Right atrium auricular region (tissue), 2 donors: ENCODE measurements at places on chromosomes 1 and 21. TPM values are rescaled to one million over a fixed set of nuclear protein-coding genes. Genes with fewer than 3 reads are reported as not detected.
A peak's percentile ranks its signal among the peaks of the same experiment; 100 is the strongest.

- no peak overlapping the region for H3K27ac ChIP-seq
- H3K4me3 ChIP-seq, result no peak overlapping the region
- no peaks in the 10 kb centered on the region for H3K4me1 ChIP-seq
- no peaks in the 10 kb centered on the region for H3K27me3 ChIP-seq
- no peaks in the 10 kb centered on the region for H3K36me3 ChIP-seq
Observed at GRCh38 chr1:86988835-86989234, 74.4 kb downstream of the HS2ST1 start.

DNA sequence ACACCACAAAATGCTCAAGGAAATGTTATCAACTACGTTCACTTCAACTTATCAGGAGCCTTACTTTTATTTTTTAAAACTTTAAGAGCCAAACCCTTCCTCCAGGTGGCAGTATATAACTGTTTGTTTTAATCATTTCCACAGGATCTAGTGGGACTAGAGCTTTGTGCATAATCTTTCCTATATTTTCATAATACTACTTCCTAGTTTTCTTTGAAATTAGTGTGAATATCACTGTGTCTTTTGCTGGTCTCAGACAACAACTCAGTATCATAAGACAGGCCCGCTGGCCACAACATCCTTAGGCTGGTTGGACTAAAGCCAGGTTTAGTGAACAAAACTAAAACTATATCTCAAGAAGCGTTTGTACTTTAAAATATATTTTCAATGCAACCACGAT, 145.5 kb downstream of the TIAM1 start:
- no peaks in the 10 kb centered on the region for H3K4me1 ChIP-seq
- H3K27me3 ChIP-seq, result no peaks in the 10 kb centered on the region
- no peak overlapping the region for H3K4me3 ChIP-seq

- no peaks in the 10 kb centered on the region for H3K4me1 ChIP-seq
- no peaks in the 10 kb centered on the region for H3K36me3 ChIP-seq
- H3K27ac ChIP-seq, result no peak overlapping the region
- H3K4me3 ChIP-seq, result no peak overlapping the region
Observed at GRCh38 chr1:219945795-219946194, 17.4 kb upstream of the SLC30A10 start.

GRCh38 chr1:118739501-118739900, 248.6 kb downstream of the TBX15 start:
- H3K27ac ChIP-seq, result no peak overlapping the region
- H3K27me3 ChIP-seq, result no peaks in the 10 kb centered on the region
- no peaks in the 10 kb centered on the region for H3K36me3 ChIP-seq
- no peak for DNase-seq

DNA sequence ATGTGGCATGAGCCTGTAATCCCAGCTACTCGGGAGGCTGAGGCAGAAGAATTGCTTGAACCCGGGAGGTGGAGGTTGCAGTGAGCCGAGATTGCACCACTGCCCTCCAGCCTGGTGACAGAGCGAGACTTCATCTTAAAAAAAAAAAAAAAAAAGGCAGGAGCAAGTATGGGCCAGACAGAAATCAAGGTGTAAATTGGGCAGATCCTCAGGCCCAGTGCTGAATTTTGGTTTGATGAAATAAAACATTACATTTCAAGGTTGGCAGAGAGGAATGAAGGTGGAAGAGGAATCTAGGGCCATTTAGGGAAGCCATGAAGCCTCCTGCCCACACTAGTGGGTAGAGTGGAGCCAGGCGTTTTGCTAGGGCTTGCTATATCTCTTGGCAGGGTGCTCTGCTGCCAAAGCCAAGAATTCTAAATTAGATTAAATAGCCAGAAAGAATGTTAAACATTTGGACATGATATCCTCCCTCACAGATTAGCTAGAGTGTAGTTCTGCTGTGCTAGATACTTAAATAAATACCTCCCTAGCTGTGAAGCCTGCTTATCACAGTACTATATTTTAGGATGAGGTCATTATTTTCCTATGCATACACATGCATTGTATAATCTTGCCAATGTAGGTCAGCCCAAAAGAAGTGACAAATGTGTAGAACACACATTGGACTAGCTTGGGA, 16.6 kb upstream of the LGALS8 start:
- H3K4me3 ChIP-seq, result no peak overlapping the region
- peaks cover 13% of the 10 kb centered on the region for H3K4me1 ChIP-seq
- H3K27me3 ChIP-seq, result no peaks in the 10 kb centered on the region
- peak overlapping the region; percentile 84 for H3K27ac ChIP-seq
- no peak for DNase-seq

DNA sequence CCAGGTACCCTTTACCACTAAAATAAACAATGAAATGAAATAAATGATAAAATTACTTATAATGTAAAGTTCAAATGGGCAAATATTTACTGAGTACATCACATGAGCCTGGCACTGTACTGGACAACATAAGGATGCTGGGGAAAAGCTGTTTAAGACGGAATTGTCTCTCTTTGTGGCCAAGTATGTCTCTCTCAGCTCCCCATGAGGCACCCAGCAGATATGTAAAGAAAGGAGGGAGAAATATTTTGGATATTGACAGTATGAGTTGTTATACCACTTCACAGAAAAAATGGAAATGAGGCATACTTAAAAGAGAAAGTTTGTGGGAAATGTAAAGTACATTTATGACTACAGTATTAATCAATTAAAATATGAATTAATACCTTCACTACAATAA, 1.0 kb upstream of the TNFSF4 start:
- no peaks in the 10 kb centered on the region for H3K27me3 ChIP-seq
- no peak overlapping the region for H3K27ac ChIP-seq
- no peak for DNase-seq
- no peak overlapping the region for H3K4me3 ChIP-seq
- peaks cover 3% of the 10 kb centered on the region for H3K4me1 ChIP-seq
- H3K36me3 ChIP-seq, result no peaks in the 10 kb centered on the region

DNA sequence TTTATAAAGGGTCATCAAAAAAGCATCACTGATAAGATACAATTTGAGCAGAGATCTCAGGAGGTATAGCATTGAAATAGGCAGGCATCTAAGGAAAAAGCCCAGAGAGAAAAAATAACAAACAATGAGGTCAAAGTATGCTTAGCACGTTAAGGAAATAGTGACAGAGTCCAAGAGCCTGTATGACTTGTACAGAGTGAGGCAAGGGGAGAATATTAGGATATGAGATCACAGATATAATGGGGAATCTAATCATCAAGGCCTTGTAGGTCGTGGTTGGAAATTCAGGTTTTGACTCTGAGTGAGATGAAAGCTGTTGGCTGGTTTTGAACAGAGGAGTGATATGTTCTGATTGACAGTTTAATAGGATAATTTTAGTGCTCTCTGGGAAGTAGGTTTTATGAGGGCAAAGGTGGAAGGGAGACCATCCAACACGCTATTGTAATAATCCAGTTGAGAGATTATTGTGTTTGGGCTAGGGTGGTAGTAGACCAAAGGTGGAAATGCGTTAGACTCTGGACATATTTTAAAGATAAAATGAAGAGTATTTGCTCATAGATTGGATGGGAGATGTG, 644.6 kb upstream of the TMPRSS15 start:
- no peak overlapping the region for H3K4me3 ChIP-seq
- no peaks in the 10 kb centered on the region for H3K4me1 ChIP-seq
- H3K27ac ChIP-seq, result no peak overlapping the region
- no peak for DNase-seq

DNA sequence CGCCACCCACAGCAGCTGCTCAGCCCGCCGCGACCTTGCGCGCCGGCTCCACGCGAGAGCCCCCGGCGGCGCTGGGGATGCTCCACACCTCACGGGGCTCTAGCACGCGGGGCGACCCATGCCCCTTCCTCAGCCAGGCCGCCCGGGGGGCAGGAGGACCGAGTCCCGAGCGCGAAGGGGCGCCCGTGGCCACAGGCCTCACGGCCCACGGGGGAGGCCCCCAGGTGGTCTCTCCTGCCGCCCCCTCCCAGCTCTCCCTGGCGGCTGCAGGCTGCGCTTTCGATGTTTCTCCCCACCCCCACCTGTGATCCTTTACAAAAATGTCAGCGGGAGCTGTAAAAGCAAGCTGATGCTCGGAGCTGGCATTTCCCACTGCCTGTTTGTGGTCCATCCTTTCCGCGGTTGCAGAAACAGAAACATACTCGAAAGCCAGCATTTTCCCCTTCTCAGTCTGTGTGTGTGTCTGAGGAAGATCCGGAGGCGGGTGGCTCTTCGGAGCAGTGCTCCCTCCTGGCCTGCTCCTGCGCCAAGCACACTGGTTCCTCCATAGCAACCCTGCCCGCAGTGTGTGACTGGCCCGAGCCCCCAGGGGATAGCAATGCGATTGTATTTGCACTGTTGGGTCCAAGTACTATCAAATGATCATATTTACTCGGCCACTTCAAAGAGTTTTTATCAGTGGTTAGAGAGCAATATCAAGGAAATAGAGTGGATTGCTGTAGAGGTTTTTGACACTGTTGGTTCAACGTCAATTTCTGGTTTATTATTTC, 2.1 kb downstream of the KIF26B start:
- no peak for DNase-seq
- no peaks in the 10 kb centered on the region for H3K36me3 ChIP-seq
- no peaks in the 10 kb centered on the region for H3K4me1 ChIP-seq

GRCh38 chr1:33302325-33302724, 18.6 kb downstream of the A3GALT2 start:
- H3K27me3 ChIP-seq, result no peaks in the 10 kb centered on the region
- H3K36me3 ChIP-seq, result peaks cover 11% of the 10 kb centered on the region
- H3K4me3 ChIP-seq, result no peak overlapping the region

DNA sequence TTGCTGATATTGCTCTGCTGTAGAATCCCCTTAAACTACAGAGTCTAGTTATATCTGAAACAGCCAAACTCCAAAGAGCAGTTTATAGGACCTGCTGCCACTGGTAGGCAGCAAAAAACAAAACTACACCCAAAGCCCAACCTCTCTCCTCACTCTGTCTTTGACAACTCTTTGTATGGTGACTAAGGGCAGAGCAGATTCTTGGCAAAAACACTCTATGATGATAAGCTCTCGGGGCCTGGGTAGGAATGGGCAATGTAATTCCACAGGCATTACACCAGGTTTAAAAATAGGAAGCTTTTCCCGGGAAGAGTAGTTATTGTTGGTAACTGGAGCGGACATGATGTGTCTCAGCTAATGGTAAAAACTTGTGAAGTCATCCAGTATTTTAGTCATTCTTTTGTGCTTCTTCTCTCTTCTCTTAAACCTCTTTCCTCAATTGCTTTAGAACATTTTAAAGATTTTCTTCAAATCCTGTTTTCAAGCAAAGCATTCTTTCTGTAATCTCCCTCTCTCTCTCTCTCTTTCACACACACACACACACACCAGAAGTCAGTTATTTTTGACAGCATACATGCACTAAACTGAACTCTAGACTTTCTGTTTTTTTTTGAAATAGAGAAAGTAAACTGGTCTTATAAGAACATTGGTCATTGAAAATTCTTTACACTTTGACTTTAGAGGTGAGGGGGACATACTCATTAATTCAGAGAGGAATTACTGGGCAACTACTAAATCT, 193.5 kb downstream of the PAPPA2 start:
- H3K4me3 ChIP-seq, result no peak overlapping the region
- no peak for DNase-seq
- no peaks in the 10 kb centered on the region for H3K27me3 ChIP-seq
- no peaks in the 10 kb centered on the region for H3K36me3 ChIP-seq
- peak overlapping the region; percentile 96 for H3K27ac ChIP-seq

GRCh38 chr1:245901037-245901436, 606.0 kb downstream of the SMYD3 start:
- H3K27ac ChIP-seq, result no peak overlapping the region
- no peaks in the 10 kb centered on the region for H3K36me3 ChIP-seq
- H3K4me3 ChIP-seq, result no peak overlapping the region
- no peaks in the 10 kb centered on the region for H3K4me1 ChIP-seq

- H3K36me3 ChIP-seq, result no peaks in the 10 kb centered on the region
- H3K27me3 ChIP-seq, result peaks cover 22% of the 10 kb centered on the region
- H3K27ac ChIP-seq, result peak overlapping the region; percentile 78
- no peak for DNase-seq
- peaks cover 50% of the 10 kb centered on the region for H3K4me1 ChIP-seq
Observed at GRCh38 chr1:47231301-47232186, 481 bp downstream of the TAL1 start.

GRCh38 chr1:162248854-162249535, 127.7 kb downstream of the SPATA46 start:
- no peak overlapping the region for H3K4me3 ChIP-seq
- no peaks in the 10 kb centered on the region for H3K27me3 ChIP-seq
- DNase-seq, result no peak
- H3K27ac ChIP-seq, result no peak overlapping the region
- H3K4me1 ChIP-seq, result no peaks in the 10 kb centered on the region
- H3K36me3 ChIP-seq, result no peaks in the 10 kb centered on the region

- H3K27me3 ChIP-seq, result no peaks in the 10 kb centered on the region
- no peak overlapping the region for H3K4me3 ChIP-seq
- no peaks in the 10 kb centered on the region for H3K36me3 ChIP-seq
- H3K27ac ChIP-seq, result no peak overlapping the region
- no peaks in the 10 kb centered on the region for H3K4me1 ChIP-seq
Observed at GRCh38 chr21:38520511-38520910, 22.2 kb upstream of the ERG start.

GRCh38 chr21:42478504-42478903, 17.5 kb downstream of the RSPH1 start:
- no peaks in the 10 kb centered on the region for H3K36me3 ChIP-seq
- no peaks in the 10 kb centered on the region for H3K27me3 ChIP-seq
- H3K4me1 ChIP-seq, result no peaks in the 10 kb centered on the region
- H3K4me3 ChIP-seq, result no peak overlapping the region
- no peak for DNase-seq
- no peak overlapping the region for H3K27ac ChIP-seq

DNA sequence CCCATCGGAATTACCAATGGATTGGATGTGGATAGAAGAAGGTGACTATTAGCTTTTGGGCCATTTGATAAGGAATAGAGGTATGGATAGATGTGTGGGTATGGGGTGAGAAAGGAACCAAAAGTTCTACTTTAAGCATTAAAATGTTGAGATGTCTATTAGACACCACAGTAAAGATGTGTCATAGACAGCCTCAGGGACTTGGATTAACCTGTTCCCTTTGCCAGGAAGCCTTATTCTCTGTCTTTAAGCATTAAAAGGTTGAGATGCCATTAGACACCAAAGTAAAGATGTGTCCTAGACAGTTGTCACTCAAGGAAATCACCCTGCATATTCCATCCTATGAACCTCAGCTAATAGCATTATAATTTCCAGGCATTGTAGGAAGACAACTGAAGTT, 11.0 kb upstream of the DENND1B start:
- H3K27ac ChIP-seq, result no peak overlapping the region
- H3K4me3 ChIP-seq, result no peak overlapping the region
- H3K4me1 ChIP-seq, result no peaks in the 10 kb centered on the region
- DNase-seq, result no peak

DNA sequence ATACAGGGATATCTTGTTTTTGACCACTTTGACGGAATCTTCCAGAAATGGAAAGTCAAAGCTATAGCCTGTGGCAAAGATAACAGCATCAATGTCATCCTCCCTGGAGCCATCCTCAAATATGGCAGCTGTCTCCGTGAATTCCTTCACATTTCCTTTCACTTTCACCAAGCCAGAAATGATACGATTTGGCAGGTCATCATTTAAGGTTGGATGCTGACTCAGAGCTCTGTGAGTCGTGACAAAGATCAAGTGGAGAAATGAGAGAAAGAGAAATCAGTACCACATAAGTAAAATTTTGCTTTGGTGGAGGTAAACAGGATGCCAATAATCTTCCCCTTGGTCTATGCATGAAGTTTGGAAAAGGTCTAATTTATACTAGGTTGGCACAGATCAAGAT, 23.9 kb downstream of the FMO5 start:
- H3K4me1 ChIP-seq, result no peaks in the 10 kb centered on the region
- H3K36me3 ChIP-seq, result no peaks in the 10 kb centered on the region
- no peak overlapping the region for H3K27ac ChIP-seq
- H3K4me3 ChIP-seq, result no peak overlapping the region

The MNDA gene
- 2.3 TPM for total RNA-seq

The NTMT2 gene
- 1.9 TPM for total RNA-seq

The ABCD3 gene
- total RNA-seq, result 24.6 TPM

The AKR7A3 gene
- 0.20 TPM for total RNA-seq

The PTGER3 gene
- total RNA-seq, result 0.52 TPM

The CFAP141 gene
- not detected for total RNA-seq

The KANK4 gene
- total RNA-seq, result 0.63 TPM
